D721Med (cell line): ENCODE measurements at places on chromosomes 2 and 18.

DNA sequence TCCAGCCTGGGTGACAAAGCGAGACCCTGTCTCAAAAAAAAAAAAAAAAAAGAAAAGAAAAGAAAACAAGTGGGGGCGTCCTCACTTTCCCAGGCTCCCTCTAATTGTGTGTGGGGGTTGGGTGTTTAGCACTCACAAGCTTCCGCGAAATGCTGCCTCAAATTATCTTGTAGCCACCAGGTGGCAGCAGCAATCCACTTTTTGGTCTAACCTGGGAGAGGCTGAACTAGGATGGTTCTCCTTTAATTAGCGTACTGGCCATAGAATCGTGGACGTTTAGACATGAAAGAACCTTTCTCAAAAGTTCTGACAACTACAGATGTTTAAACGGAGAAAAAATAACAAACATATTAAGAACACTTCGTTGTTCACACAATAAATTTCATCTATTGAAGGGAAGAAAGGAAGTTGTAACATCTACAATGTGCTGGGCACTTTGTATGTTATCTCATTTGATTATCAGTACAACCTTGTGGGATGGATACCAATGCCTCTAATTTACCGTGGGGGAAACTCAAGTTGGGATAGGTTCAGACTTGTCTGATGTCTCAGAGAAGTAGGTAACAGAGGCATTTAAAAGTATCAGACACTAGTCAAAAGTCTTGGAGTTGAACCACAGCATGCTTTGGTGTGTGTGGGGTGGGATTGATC lies 122.7 kb upstream of the NABP1 start:
- no peak for DNase-seq

- no peak for DNase-seq
Measured at GRCh38 chr2:119745566-119745965, 14.2 kb upstream of the PTPN4 start.

GRCh38 chr18:43671431-43671830 lies 394.1 kb upstream of the SYT4 start:
- no peak for DNase-seq

DNA sequence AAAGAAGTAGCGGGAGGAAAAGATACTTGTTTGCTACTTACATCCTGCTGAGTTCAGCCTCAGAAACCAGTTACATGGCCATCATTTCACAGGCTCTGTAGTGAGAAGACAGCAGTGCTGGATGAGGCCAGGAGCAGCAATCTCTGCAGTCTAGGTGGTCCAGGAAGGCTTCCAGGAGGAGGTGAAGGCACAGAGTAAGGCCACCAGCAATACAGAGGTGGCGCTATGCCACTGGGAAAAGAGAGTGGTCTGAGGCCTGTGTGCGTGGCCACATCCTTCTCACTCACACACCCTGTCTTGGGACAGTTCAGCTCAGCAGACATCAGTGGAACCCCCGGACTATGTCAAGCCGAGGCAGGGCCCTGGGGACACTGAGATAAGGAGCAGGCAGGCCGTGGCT lies 162.7 kb downstream of the KLHL29 start:
- no peak for DNase-seq

- no peak for DNase-seq
Measured at GRCh38 chr2:200509235-200509611, 645 bp downstream of the KCTD18 start.

DNA sequence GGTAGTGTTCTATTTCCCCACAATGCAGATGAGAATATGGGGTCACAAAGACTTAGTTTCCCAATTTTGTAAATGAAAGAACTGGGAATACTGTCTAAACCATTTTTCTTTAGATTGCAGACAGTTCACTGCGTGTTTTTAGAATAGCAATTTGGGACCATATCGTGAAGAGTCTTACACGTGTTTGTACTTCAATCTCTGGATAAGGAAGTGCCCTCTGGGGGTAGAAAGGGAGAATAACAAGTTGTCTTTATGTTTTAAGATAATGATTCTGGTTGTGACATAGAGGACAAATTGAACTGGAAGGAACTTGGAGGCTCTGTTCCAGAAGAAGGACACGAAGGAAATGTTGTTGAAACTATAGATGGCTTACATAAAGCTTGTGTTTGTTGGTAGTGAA lies 457.7 kb downstream of the CBLN2 start:
- DNase-seq, result no peak

DNA sequence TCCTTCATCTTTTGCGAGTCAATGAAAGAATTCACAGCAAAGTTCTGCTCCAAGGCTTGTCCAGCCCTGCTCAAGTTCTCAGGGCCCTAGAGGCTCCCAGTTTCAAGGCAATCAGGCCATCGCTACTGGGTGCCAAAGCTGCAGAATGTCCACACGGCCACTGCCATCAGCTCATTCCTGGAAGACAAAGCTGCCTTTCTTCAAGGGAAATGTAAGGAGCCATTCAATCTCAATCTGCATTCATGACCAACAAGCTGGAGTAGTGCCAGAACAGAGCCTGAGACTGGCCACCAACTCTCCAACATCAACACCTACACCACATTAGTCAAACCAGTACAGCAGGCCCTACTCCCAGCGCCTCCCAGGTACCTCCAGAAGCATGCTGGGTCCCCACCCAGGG lies 202.2 kb downstream of the TCF4 start:
- DNase-seq, result no peak

DNA sequence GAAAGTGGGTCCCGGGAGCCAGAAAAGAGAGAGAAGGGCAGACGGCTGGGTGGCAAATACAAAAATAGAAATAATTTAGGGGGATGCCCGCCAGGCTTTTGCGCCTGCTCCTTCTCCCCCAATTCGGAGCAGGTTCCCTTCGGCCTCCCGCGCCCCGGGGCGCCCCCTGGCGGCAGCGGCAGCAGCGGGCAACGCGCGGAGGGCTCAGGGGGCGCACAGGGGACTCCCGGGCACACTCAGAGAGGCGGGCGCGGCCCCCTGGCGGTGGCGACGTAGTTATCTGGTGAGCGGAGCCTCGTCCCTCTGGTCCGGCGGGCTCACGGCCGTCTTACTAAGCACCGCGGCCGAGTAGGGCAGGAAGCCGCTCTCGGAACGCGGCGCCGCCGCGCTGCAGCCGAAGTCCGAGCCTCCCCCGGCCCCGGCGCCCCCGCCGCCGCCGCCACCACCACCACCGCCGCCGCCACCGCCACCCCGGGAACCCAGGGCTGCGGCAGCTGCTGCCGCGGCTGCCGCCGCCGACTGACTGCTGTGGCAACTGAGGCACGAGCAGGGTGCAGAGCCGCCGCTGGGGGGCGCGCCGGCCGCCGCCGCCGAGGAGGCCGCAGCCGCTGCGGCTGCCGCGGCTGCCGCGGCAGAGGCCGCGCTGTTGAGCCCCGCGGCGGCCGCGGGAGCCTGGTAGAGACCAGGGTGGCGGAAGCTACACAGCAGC lies 3.8 kb downstream of the EVX2 start:
- DNase-seq, result no peak

DNA sequence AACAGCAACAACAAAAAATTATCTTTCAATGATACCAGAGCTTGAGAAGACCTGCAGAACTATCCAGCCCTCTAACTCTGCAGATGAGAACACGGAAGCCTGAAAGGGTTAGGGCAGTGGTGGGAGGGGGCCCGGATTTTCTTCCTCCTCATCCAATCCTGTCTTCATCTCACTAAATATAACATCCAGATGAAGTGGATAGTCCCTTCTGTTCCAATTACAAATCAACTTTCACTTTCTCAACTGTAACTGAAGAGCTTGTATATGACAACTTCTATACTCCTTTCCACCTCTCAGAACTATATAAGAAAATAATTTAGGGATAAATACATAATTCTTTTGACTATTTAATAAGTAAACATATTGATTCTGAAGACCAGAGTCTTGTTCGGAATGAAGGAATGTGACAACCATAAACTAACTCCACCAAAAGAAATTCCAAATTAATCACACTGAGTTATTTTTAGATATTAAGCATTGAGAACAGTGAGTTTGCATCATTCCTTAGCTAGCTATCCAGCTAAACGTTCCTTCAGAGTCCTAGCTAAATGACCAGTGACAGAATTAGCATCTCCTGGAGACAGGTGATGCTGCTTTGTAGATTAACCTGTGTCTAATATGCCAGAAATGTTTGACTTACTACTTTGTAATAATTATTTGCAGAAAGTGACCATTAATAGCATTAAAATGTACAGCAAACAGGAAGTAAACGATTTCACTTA lies 32.7 kb downstream of the SFT2D3 start:
- no peak for DNase-seq

- DNase-seq, result no peak
Measured at GRCh38 chr18:44779753-44780292, 99.1 kb downstream of the SETBP1 start.

DNA sequence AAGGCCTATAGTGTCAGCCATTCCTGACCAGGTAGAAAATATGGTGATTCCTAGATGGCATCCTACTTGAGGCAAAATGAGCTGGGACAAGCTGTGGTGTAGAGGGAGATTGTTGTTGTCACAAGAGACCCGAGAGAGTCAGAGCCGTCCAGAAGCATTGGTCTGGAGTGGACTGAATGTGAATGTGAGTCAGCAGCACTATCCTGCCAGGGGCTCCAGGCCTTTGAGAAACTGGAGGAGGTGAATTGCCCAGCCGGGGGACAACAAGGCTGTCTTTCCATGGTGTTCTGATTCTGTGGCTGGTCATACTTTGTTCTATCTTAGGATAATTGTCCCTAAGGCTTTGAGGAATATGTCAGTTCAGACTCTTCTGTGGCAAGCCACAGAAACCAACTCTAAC lies 29.4 kb upstream of the EIF2AK3 start:
- DNase-seq, result no peak

GRCh38 chr2:40213071-40213470 lies 238.8 kb downstream of the SLC8A1 start:
- DNase-seq, result no peak

DNA sequence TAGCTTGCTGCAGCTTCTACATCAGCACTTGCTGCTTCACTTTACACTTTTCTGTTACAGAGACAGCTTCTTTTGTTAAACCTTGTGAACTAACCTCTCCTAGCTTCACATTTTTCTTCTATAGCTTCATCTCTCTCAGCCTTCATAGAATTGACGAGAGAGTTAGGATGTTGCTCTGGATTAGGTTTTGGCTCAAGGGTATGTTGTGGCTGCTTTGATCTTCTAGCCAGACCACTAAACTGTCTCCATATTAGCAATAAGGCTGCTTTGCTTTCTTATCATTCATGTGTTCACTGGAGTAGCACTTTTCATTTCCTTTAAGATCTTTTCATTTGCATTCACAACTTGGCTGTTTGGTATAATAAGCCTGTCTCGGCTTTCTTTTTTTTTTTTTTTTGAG lies 46.3 kb upstream of the GRB14 start:
- no peak for DNase-seq

- DNase-seq, result no peak
Measured at GRCh38 chr2:180413336-180413735, 406.2 kb upstream of the CWC22 start.

- no peak for DNase-seq
Measured at GRCh38 chr18:27527856-27528255, 342.7 kb upstream of the CHST9 start.

- peak; percentile 53 for DNase-seq
Measured at GRCh38 chr2:74250189-74250631, 51.8 kb downstream of the MTHFD2 start.

DNA sequence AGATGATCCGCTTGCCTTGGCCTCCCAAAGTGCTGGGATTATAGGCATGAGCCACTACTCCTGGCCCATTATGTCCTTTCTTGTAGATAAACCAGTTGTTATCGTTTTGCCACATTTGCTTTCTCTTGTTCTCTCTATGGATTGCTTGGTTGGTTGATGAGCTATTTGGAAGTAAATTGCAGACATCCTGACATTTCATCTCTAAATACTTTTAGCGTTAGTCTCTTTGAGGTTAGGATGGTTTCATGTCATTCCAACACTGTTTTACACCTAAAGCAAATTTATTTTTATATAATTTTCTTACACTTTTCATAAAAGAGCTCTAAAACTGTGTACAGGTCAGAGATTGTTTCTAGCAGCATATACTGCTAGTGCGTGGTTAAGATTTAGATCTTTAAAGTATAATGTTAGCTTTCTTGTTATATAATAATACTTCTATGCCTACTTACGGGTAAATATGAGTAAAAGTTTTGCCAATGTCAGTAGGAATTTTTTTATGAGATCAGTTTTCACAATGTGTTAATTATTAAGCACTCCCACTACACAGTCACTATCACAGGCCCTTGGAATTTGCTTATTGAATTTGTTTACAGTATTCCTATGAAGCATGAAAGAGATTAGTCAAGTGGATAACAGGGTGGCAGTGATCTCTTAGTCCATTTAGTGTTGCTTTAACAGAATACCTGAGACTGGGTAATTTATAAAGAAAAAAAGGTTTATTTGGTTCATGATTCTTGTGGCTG lies 10.3 kb downstream of the POLI start:
- DNase-seq, result no peak

DNA sequence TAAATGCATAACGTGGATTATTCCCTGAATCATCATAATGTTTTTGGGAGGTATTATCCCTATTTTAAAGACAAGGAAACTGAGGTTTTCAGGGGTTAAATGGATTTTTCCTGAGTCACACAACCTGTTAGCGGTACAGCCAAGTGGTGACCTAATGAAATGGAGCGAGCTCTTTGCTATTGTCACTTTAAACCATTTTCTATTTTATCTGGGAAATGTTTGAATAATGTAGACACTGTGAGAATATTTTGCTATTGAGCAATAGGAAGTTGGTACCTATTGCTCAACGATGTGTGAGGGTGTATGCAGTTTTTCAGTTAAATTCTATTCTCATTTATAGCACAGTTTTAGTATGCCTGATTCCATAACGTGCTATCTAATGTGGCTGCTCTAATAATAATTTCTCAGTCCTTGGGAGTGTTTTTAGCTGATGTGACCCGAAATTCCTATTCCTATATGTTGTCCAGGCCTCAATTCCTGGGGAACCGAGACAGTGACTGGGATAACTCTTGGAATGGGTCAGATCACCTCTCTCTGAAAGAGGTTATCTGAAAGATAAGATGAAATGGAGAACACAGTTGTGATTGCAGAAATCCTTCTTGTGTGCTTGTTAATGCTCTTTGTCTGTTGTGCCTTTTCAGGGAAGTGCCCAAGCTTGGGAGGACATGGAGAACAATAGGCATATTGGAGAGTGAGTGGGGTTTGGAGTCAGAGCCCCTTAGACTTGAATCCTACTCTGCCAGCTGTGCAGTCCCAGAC lies 38.4 kb downstream of the ABCB11 start:
- no peak for DNase-seq

- DNase-seq, result no peak
Measured at GRCh38 chr2:7377916-7378569, 460.8 kb downstream of the RNF144A start.

GRCh38 chr2:159518321-159519005 lies 97.9 kb downstream of the BAZ2B start:
- DNase-seq, result no peak

DNA sequence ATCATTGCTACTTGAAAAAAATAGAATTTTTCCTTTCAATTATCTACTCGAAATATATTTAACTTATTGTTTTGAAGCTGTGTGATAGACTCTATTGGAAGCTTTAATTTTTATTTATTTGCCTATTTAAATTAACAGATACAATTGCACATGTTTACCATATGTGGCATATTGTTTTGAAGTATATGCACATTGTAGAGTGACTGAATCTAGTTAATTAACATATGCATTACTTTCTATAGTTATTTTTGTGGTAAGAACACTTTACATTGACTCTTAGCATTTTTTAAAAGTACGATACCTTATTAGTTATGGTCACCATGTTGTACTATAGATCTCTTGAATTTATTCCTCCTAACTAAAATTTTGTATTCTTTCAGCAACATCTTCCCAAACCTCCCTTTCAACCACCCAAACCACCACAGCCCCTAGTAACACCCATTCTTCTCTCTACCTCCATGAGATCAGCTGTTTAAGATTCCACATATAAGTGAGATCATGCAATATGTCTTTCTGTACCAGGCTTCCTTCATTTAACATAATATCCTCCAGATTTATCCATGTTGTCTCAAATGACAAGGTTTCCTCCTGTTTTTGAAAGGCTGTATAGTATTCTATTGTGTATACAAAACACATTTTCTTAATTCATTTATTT lies 58.5 kb upstream of the SPHKAP start:
- DNase-seq, result no peak
